ENCODE measurements at places on chromosomes 6 and 20.

DNA sequence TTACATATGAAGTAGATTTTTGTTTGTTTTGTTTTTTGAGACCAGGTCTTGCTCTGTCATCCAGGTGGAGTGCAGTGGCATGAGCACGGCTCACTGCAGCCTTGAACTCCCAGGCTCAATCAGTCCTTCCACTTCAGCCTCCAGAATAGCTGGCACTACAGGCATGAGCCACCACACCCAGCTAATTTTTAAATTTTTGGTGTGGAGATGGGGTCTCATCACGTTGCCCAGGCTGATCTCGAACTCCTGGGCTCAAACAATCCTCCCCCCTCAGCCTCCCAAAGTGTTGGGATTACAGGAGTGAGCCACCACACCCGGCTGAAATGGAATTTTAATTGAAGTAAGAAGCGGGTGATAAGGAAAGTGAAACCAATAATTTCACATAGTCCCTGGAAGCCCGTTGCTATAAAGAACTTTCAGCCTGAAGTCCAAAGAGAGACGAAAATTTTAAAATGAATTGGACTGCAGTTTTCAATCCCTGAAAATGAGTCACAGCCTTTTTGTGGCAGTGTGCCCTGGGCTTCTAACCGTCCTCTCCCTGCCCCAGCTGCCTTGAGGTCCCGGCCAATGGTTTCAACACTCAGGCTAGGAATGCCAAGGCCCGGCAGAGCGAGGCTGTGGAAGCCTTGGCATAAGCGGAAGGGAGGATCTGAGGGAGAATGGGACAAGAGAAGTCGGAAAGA, 757 bp downstream of the RAET1E start:
- peak; percentile 97 for DNase-seq

GRCh38 chr20:53402233-53403005, 191.2 kb downstream of the ZNF217 start:
- no peak for DNase-seq

- no peak for DNase-seq
These were observed 8.0 kb downstream of the LAMA5 start for GRCh38 chr20:62359043-62359490.

DNA sequence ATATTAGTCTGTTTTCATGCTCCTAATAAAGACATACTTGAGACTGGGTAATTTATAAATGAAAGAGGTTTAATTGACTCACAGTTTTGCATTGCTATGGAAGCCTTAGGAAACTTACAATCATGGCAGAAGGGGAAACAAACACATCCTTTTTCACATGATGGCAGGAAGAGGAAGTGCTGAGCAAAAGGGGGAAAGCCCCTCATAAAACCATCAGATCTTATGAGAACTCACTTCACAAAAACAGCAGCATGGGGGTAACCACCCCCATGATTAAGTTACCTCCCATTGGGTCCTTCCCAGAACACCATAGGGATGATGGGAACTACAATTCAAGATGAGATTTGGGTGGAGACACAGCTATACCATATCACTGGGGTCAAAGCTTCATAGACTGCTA, 254.2 kb downstream of the ERMARD start:
- no peak for DNase-seq

DNA sequence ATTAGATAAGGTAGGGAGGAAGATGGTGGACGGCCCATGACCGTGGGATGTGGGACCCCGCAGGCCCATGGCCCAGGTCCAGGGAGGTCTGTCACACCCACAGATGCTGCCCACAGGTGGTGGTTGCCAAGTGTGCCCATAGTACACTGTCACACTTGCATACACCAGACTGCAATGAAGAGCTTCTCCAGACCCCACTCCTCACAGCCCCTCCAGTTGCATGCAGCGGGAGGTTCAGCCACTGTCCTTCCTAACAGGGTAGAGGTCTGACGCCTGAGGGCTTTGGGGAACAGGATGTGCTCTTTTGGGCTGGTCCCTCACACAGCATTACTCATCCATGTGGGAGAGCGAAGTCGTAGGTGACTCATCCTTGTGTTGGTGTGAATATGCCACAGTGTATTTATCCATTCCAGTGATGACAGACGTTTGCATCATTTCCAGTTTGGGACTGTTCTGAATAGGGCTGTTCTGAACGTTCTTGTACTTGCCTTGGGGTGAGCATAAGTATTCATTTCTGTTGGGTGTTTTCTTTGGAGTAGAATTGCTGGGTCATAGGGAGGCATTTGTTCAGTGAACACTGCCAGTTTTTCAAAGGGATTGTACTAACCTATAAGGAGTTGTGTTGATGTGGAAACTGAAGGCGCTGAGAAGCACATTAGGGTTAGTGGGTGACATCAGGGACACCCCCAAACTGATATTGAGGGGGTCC, 10.1 kb upstream of the PYGB start:
- peak; percentile 97 for DNase-seq

GRCh38 chr6:30547454-30547853, 8.8 kb downstream of the GNL1 start:
- no peak for DNase-seq

DNA sequence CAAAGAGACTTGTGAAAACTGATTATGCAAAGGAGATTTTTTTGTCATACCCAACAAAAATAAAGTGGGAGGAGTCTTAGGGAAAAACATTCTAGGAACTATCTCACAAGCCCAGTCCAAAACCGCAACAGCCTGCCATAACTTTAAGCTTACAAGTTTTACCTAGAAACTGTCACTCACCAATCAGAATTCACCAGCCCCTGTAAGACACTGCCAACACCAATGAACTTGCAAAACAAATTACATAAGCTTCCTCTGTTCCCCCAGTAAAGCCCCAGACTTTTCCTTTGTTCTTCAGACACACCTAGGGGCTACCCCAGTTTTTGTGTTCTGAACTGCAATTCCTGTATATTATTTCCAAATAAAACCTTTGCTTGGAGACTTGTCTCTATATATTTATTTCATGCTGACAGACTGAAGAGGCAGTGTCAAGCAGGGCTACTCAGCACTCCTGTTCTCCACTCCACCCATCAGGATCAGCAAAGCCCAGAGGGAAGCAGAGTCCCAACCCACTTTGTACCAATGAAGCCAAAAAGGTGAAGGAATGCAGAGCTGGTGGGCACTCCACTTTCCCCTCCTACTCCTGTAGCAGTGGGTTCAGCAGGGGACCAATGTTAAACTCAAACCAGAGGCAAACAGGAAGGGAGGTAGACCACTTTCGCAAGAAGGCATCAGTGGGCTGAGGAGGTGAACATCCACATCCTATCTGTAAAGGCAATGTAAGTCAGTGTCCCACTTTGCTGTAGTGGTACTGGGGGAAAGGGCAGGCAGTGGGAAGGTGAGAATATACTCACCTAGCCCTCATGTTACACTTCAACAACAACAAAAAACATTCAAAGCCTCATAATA, 142.5 kb upstream of the RUNX2 start:
- DNase-seq, result no peak

GRCh38 chr6:2037237-2037926, 208.0 kb downstream of the GMDS start:
- no peak for DNase-seq

DNA sequence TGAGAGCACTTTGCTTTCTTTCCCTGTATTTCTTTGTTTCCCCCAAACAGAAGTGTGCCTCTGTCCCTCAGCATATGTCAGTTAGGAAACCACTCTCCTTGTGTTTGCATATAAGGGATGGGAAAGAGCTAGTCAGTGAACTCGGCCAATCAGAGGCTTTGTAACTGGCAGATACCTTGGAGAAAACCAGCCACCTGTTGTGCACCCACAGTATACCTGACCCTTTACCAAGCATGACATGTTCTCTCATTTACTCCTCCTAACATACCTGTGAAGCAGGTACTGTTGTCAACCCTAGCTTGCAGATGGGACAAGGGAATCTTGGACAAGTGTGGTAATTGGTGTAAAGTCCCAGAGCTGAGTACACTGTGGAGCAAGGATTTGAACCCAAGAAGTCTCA, 96.1 kb upstream of the FAM8A1 start:
- no peak for DNase-seq

GRCh38 chr20:51379601-51380341, 162.7 kb downstream of the NFATC2 start:
- DNase-seq, result no peak

DNA sequence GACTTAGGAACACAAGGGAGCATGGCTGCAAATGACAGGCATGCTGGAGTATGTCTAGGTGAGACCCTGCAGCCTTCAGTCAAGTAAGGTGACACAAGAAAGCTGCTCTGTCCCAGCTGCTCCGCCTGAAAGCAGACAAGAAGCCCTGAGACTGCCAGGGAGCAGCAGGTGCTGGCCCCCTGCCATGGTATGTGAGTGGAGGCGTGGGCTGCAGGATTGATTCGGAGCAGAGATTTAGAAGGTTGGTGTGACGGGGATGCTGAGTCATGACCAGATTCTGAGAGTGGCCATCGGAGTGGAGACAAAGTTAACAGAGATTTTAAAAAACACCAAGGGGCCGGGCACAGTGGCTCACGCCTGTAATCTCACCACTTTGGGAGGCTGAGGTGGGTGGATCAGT, 17.8 kb downstream of the LRP11 start:
- peak; percentile 53 for DNase-seq

DNA sequence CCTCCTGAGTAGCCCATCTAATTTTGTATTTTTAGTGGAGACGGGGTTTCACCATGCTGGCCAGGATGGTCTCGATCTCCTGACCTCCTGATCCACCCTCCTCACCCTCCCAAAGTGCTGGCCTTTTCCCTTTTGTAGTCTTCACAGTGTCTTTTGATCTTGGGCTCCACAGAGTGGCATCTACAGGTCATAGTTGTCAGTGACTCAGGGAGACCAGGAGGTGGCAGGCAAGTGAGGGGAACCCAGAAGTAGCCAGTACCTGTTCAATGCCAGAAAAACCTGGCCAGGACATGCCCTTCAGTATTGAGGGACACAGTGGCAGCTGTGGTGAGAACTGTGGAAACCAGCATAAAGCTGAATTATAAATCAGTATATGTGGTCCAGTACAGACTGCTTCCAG, 19.6 kb downstream of the RPP21 start:
- DNase-seq, result no peak

GRCh38 chr6:81215092-81215432, 537.4 kb downstream of the TENT5A start:
- DNase-seq, result no peak

GRCh38 chr6:16089232-16090062, 39.4 kb upstream of the MYLIP start:
- no peak for DNase-seq

DNA sequence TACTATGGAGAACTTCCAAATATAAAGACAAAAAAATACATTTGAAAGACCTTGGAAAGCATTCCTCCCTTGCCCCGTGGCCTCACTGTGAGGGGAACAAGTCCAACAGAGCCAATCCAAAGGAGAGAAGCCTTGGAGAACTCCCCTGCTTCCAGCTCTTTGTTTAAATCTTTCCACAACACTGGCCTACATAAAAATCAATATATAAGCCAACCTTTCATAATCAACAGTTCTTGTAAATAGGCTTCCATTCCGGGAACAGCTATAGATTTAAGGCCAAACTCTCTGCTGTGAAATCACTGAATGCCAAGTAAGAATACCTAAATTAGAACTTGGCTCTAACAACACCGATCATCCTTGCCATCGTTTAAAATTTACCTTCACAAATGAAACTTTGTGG, 242.1 kb downstream of the HACE1 start:
- DNase-seq, result no peak

DNA sequence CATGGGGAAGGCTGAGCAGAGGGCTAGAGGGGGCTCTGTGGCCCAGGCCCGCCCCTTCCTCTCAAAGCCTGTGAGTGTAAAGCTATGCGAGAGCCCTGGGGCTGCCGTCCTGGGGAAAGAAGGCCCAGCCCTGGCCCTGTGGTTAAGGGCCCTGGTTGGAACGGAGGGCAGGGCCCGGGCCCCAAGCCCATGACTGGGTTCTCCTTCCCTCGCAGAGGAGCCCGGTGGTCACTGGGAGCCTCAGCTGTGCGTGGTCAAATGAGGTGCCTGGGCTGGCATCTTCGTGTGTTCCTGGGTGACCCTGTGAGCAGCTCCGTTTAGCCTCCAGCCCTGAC, 56.0 kb downstream of the SMOC2 start:
- DNase-seq, result no peak

DNA sequence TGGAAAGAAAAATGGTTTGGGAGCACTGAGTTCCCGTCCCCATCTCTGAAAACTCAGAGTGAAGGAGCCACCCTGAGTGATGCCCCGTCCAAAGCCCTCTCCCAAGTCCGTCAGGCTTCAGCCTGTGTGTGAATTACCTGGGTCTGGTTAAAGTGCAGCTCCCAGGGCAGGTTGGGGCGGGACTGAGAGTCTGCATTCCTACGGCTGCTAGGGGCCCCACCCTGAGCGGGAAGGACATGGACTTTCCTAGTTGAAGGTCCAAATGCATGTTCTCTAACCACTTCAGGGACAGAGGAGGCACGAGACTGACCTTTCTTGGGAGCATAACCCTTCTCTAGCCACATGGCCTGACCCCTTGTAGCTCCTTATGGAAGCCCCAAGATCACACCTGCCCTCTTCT, 97.2 kb downstream of the SYNDIG1 start:
- DNase-seq, result no peak

- DNase-seq, result no peak
These were observed 2.3 kb downstream of the SLC2A4RG start for GRCh38 chr20:63741676-63742380.

DNA sequence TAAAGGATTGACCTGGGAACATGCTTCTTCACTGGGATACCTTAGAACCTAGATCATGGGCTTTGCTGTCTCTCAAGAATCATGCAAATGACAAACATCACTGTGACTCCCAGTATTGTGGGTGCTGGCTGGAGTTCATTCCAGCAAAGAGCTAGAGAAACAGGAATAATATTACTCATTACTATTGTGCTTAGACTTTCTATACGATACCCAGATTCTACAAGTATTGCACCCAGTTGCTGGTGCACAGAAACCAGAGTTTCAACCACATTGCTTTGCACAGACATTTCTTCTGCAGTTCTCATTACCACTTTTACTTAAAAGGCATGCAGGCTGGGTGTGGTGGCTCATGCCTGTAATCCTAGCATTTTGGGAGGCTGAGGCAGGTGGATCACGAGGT, 220.4 kb upstream of the ZNF217 start:
- no peak for DNase-seq

GRCh38 chr20:47361057-47361915, 4.8 kb upstream of the ZMYND8 start:
- no peak for DNase-seq

DNA sequence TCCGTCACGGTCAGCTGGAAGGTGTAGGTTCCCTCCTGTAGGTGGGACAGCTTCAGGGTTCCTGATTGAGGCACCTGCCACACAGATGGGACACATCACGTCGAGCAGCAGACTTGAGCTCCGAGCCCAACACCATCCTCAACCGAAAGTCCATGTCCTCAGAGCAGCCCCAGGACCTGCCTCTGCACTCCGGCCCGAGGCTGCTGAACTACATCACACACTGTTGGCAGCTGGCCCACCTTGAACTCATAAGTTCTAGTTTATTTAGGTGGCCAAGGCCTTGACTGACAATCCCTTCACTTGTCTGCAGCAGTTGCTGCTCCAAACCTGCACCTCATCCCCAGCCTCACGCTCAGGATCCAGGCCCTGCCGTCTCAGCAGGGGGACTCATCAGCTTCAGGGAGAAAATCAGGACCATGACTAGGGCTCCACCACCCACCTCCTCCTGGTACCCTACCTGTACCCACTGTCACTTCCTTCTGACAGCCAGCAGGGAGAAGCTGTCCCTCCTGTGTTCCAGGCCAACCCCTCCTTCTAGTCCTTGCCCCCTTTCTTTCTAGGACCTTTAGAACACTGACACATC, 21.0 kb downstream of the LRP11 start:
- no peak for DNase-seq

Data from AG08395 (cell line).